ENCODE measurements at places on chromosomes 1 and 21.

- no peak for DNase-seq
Measured at GRCh38 chr1:11354893-11355553, 82.0 kb downstream of the UBIAD1 start.

DNA sequence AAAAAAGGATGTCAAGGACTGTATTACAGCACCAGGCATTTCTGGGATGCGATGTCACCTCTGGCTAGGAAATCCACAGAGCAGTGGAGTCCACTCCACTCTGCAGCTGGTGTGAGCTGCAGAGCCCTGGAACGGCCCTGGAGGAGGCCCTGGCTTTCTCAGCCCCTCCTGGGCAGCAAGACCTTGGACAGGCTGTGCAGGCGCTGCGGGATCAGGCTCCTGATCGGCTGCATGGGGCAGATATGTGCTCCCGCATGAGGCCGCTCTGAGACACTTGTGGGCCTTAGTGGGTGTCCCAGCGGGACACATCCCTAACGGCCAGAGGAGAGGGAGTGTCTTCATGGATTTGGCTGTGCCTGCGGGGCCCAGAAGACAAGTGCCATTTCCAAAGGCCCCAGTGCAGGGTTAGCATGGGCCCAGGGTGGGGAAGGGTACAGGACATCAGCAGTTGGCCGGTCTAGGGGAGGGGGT, 6.2 kb downstream of the DNMT3L start:
- DNase-seq: no peak

DNA sequence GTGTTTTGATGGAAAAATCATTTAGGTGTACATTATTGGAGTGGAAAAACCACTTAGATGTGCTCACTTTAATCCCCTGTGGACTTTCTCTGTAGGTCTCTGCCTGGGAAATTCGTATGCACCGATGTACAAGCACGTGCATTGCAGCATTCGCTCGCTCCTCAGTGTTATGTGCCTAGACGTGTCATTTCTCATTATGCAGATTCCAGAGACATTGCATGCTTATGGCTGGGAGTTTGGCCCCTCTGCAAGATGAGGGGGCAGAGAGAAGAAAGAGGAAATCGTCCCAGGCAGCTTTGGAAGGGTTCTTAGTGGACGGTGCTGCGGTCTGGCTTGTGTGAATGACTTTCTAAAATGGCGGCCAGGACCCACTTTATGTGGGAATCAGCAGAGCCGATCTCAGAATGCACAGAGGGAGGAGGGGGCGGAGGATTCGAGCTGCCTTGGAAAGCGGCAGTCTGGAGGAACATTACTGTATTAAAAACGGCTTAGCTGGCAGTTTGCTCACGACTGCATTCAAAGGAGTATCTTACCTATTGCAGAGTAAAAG, 2.3 kb downstream of the SPEN start:
- peak; percentile 61 for DNase-seq

GRCh38 chr1:6491966-6492365, 499 bp upstream of the PLEKHG5 start:
- no peak for DNase-seq

GRCh38 chr1:43856188-43856587, 77.4 kb upstream of the ARTN start:
- no peak for DNase-seq

- DNase-seq: peak; percentile 45
Measured at GRCh38 chr1:175373786-175374623, 181.4 kb upstream of the KIAA0040 start.

- no peak for DNase-seq
Measured at GRCh38 chr1:154729031-154729442, 121.1 kb upstream of the ADAR start.

GRCh38 chr21:45504021-45504515, 38.2 kb downstream of the SLC19A1 start:
- DNase-seq: no peak

DNA sequence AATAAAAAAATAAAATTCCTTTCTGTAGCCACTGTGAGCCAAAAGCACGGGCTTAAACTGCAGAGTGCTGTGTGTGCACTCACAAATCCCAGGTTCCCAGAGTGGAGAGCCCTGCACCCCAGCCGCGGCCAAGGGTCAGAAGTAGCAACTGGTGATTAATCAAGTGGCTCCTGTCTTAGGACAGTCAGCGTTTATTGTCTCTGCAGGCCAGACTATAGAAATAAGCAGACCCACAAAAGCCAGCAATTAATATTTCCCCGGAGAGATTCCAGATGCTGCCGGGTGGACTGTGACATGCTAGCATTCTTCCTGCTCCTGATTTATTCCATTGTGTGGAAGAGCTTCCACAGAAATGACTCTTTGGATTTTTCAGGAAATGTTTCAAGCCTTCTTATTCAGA, 412.2 kb downstream of the KIF26B start:
- DNase-seq: no peak

- DNase-seq: no peak
Measured at GRCh38 chr1:3981261-3981660, 81.2 kb upstream of the C1orf174 start.

GRCh38 chr1:203954788-203955552, 93.6 kb downstream of the SNRPE start:
- no peak for DNase-seq

- DNase-seq: peak; percentile 66
Measured at GRCh38 chr1:166974647-166975345, 544 bp downstream of the ILDR2 start.

DNA sequence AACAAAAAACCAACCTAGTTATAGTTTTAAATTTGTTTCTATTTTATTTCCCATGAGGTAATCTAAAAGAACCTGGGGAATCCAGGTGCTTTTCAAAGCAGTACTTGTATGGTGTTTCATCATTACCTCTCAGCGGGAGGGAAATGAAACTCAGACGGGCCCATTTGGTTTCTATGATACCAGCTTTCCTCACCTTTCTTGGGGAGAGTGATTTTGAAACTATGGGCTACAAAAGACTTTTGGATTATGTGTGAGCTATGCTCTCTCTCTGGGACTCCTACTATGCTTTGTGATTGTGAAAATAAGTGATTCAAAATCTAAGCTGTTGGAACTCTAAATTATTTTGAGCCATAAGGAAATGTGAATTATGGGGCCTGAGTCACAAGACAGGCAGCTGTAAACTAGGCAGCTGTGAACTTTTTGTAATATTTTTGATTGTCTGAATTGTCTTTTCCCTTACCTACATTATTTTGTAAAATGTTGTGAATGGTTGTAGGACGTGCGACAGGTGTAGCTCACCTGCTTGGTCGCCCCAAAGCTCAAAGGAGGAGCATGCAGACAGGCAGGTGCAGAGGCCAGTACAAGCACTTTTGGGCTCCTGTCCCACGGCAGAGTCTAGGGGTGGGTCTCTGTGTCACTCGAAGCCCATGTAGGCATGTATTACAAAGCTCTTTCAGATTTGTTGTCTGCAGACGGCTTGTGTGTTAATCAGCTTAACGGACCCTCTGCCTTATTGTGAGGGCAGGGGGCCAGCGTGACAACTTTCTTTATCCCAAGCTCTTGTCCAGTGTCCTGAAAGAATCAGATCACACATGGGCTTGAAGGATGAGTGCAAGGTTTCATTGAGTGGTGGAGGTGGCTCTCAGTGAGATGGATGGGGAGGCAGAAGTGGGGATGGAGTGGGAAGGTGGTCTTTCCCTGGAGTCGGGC, 64.8 kb upstream of the BACH1 start:
- DNase-seq: peak; percentile 45

DNA sequence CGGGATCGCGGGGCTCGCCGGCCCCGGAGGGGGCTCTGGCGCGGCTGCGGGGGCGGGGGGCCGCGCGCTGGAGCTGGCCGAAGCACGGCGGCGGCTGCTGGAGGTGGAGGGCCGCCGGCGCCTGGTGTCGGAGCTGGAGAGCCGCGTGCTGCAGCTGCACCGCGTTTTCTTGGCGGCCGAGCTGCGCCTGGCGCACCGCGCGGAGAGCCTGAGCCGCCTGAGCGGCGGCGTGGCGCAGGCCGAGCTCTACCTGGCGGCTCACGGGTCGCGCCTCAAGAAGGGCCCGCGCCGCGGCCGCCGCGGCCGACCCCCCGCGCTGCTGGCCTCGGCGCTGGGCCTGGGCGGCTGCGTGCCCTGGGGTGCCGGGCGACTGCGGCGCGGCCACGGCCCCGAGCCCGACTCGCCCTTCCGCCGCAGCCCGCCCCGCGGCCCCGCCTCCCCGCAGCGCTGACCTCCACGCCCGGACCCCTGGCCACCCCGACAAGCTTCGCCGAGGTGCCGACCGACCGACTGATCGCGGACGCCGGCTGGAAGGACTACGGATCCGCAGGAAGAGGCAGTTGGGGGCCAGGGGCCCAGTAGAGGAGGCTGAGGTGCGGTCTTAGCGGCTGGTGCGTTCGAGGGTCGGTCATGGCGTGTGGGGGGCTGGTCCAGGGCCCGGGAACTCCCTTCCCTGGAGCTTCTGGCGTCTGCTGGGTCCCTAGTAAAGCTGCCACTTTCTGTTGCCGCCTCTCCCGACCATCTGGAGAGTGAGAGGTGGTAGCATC, 711 bp downstream of the TRNP1 start:
- peak; percentile 60 for DNase-seq

GRCh38 chr1:157519451-157519850, 32.9 kb downstream of the FCRL5 start:
- DNase-seq: no peak

- no peak for DNase-seq
Measured at GRCh38 chr1:200099040-200099439, 71.5 kb downstream of the NR5A2 start.

DNA sequence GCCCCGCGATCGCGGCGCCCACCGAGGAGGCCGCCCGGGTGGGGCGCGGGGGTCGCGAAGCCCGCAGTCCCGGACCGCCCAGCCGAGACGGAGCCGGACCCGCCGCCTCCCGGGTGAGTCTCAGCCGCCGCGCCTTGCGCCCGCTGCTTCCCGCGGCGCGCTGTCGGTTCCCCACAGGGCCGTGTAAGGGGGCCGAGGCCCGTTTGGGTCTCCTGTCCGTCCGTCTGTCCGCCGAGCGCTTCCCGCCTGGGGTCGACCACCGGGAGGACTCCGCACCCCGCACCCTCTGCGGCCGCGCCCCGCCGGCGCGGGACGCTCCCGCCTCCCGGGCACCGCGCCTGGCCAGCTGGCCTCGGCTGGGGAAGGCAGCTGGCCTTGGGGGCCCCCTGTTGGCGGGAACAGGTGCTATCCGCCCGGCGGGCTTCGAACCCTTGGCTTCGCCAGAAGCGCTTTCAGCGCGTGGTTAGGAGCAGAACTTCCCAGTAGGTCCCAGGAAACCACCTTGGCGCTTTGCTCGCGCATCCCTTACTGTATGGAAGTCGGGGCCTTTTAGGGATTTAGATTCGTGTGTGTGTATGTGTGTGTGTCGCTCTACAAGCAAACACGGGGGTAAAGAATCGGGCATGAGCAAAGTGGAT, 414 bp downstream of the TMEM51 start:
- DNase-seq: peak; percentile 65

- DNase-seq: no peak
Measured at GRCh38 chr1:22916471-22916820, 56.2 kb downstream of the LACTBL1 start.

DNA sequence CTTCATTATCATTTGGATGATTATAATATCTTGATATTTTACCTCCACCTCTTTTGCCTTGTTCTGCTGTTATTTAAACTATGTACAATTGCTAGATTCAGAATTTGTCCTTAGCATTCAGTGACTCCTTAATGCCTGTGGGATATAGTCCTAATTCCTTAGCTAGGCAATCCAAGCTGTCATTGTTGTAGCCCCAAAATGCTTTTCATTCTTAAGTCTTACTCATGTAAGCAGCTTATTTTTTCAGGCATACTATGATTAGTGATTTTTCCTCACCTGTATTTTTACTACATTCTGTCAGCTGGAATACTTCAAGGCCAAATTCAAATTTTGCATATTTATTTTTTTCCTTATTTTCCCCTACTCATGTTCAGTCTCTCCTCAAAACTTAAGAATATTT, 13.4 kb downstream of the PKN2 start:
- no peak for DNase-seq

DNA sequence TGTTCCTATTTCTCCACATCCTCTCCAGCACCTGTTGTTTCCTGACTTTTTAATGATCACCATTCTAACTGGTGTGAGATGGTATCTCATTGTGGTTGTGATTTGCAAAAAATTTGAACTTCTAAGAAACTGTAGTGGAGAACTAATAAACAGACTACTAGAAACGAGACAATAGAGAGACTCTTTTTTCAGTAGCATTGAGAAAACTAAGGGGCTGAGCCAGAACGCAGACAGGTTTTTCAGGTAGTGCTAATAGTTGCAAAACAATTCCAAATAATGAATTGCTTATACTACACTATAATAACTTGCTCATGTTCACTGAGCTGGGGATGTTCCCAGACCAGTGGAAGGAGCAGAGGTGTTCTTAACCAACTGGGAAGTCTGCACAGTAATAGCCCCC, 98.8 kb upstream of the DPH5 start:
- no peak for DNase-seq

GRCh38 chr1:186749820-186750219, 69.6 kb upstream of the PTGS2 start:
- DNase-seq: no peak

- DNase-seq: peak; percentile 87
Measured at GRCh38 chr1:110060034-110060661, 10.3 kb downstream of the ALX3 start.

- no peak for DNase-seq
Measured at GRCh38 chr1:42824481-42825035, 7.4 kb upstream of the SVBP start.

GRCh38 chr1:210792250-210793102, 341.5 kb downstream of the KCNH1 start:
- DNase-seq: no peak

- peak; percentile 89 for DNase-seq
Measured at GRCh38 chr1:30782361-30783255, 25.0 kb upstream of the LAPTM5 start.

DNA sequence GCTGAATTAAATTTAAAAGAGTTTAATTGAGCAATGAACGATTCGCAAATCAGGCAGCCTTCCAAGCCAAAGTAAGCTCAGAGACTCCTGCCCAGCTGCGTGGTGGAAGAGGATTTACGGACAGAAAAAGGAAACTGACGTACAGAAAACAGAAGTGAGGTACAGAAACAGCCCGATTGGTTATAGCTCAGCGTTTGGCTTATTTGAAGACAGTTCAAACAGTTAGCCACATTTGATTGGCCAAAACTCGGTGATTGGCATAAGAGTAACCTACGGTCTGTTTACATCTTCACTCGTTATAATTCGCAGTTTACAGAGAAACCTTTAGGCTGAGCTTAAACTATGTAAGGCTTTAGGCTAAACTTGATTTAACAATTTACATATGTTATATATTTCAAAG, 46.9 kb downstream of the CR1L start:
- DNase-seq: no peak

DNA sequence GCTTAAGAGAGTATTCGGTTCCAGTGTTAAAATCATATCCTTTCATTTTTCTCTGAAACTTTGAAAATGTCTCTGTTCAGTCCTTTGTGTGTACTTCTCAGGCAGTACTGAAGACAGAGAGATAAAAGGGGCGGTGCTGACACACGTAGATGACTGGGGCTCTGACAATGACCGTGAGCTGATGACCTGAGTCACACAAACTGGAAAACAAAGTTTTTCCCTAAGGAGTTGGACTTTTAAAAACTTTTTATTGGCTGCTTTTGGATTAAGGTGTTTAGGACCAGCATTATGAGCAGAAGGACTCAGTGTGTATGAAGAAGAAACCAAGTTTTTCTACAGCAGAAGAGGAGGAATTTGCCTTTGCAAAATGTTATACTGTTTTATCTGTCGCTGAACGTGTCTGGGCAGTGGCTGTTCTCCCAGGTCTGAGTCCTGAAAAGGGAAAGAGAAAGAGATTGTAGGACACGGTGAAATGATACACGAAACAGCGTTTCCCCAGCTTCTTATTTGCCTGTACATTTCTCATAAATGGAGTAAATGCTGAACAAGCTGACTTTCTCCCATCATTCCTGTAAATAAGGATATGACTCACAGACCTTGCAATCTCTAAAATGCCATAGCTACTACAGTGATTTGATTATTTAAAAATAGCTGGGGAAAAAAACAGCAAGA, 51.5 kb downstream of the MAP3K7CL start:
- DNase-seq: no peak

GRCh38 chr1:6984986-6985385, 199.7 kb downstream of the CAMTA1 start:
- DNase-seq: no peak

Measured in activated T-cell treated with anti-CD3 and anti-CD28 coated beads, Interleukin-2, amount 50 U/mL, for 48 hours (primary cell).